ENCODE measurements at places on chromosomes 7 and 10. TPM values are rescaled to one million over a fixed set of nuclear protein-coding genes. Genes with fewer than 3 reads are reported as not detected.

HOXA1 gene
- 2.4 TPM for polyA plus RNA-seq

C10orf105 gene
- 0.06 TPM for polyA plus RNA-seq

WDFY4 gene
- 1.6 TPM for polyA plus RNA-seq

PHKG1 gene
- polyA plus RNA-seq: 0.90 TPM

MET gene
- 47.8 TPM for polyA plus RNA-seq

LIPN gene
- polyA plus RNA-seq: not detected

GIMAP6 gene
- polyA plus RNA-seq: 16.6 TPM

TMEM270 gene
- polyA plus RNA-seq: not detected

DEPP1 gene
- 8.8 TPM for polyA plus RNA-seq

FBXW4 gene
- 57.4 TPM for polyA plus RNA-seq

SPDYE1 gene
- polyA plus RNA-seq: 0.62 TPM

TUBB8 gene
- 0.43 TPM for polyA plus RNA-seq

FAM25C gene
- not detected for polyA plus RNA-seq

GALNT17 gene
- polyA plus RNA-seq: 4.0 TPM

OR2A5 gene
- not detected for polyA plus RNA-seq

TMEM243 gene
- polyA plus RNA-seq: 40.1 TPM

SH2D4B gene
- 0.04 TPM for polyA plus RNA-seq

MALRD1 gene
- 1.5 TPM for polyA plus RNA-seq

SLC26A3 gene
- polyA plus RNA-seq: 0.40 TPM

KIAA1549 gene
- 11.9 TPM for polyA plus RNA-seq

IL2RA gene
- not detected for polyA plus RNA-seq

IL15RA gene
- polyA plus RNA-seq: 1.8 TPM

CPXM2 gene
- polyA plus RNA-seq: 6.4 TPM

FZD1 gene
- polyA plus RNA-seq: 60.4 TPM

EPO gene
- polyA plus RNA-seq: 0.11 TPM

GRM3 gene
- polyA plus RNA-seq: 0.18 TPM

ARHGAP22 gene
- 1.1 TPM for polyA plus RNA-seq

C7orf57 gene
- polyA plus RNA-seq: 0.67 TPM

CYP2C8 gene
- polyA plus RNA-seq: 1.8 TPM

NUTM2E gene
- polyA plus RNA-seq: not detected

ACSL5 gene
- polyA plus RNA-seq: 5.1 TPM

H2BK1 gene
- not detected for polyA plus RNA-seq

RNLS gene
- 17.6 TPM for polyA plus RNA-seq

ADK gene
- polyA plus RNA-seq: 34.8 TPM

CUBN gene
- polyA plus RNA-seq: 237 TPM

HSPA12A gene
- polyA plus RNA-seq: 38.7 TPM

LRRD1 gene
- 0.17 TPM for polyA plus RNA-seq

ARHGEF35 gene
- polyA plus RNA-seq: 28.7 TPM

TDRD1 gene
- 0.04 TPM for polyA plus RNA-seq

RTKN2 gene
- polyA plus RNA-seq: 10.2 TPM

ITIH5 gene
- polyA plus RNA-seq: 24.2 TPM

ERCC6 gene
- 18.3 TPM for polyA plus RNA-seq

CPA4 gene
- polyA plus RNA-seq: 0.16 TPM

FGL2 gene
- polyA plus RNA-seq: 92.3 TPM

All from right renal cortex interstitium (tissue), 3 donors.